ENCODE measurements at places on chromosomes 16 and 17.

- DNase-seq = no peak
Observed at GRCh38 chr17:63498626-63499195, 21.9 kb downstream of the ACE start.

GRCh38 chr17:74754832-74755231, 6.4 kb downstream of the NHERF1 start:
- no peak for DNase-seq

DNA sequence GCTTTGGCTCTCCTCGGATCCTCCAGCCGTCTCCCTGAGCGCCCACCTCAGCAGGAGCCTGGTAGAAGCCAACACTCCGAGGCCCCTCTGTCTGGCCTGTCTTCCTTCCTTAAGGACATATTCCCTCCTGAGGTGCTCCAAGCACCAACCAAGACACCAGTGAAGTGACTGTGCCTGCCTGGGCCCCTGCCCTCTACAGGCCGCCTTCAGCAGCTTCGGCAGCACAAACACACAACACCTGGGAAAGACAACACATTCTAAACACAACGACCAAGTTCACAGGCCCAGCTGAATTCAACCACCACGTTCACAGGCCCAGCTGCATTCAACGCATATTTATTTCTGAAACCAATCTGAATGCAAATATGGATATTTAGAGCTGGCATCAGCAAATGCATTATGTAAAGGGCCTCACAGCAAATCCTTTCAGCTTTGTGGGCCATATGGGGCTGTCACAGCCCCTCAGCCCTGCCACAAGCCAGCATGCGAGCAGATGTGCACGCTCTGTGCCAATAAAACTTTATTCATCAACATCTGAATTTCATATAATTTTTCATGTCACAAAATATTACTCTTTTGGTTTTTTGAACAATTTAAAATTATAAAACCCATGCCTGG, 12.2 kb downstream of the GALNS start:
- DNase-seq = no peak

DNA sequence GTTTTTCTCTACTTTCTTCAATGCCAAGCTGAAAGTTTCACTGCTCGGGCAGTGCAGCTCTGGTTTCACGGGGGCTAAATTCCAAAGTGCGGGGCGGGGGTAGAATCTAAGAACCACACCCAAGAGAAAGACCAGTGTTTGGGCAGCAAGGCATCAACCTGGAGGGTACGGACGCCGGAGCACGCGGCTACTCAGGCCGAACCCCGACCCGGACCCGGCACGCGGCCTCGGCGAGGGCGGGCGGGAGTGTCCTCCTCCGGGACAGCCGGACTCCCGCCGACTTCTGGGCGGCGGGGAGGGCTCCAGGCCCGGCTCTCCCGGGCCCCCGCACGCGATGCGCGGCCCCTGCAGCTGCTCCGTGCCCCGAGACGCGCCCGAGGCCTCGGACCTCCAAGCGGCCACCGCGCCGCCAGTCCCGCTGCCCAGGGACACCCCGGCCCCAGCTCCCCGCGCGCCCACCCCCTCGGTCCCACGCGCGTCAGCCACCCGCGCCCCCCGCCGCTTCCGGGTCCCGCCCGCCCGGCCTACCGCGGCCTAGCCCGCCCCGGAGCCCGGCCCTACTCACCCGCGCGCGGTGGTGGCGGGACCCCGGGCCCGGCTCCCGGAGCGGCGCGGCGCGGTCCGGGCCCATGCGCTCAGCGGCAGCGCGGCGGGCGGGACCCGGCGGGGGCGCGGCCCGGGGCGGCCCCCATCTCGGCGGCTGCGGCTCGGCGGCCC, 561 bp downstream of the AXIN1 start:
- DNase-seq = no peak

- peak; percentile 65 for DNase-seq
Observed at GRCh38 chr17:39863918-39864746, at the start of gene IKZF3. Gene IKZF3 (minus strand): TSS chr17:39864312. CDS start chr17:39864126, 186 bp downstream.

DNA sequence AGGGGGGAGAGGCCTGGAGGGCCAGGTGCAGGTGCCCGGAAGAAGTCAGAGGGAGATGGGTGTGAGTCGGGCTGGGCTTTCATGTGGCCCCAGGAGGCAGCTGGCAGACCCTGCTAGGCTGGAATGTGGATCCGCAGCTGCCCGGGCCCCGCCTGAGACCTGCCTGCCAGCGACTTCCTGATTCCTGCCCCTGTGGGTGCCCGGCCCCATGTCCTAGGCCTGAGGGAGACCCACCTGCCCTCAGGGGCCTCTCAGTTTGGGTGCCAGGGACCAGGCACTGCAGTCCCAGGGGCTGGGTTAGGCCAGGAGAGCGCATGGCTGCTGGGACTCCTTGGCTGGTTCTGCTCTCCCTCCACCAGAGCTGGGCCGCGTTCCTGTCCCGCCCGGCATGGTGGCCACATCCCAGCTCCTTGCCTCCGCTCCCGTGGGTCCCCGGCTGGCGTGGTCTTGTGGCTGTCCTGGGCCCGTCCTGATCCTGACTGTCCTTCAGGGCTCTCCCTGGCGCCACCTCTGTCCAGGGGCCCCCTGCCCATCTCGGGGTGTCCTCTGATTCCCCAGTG, 22.1 kb upstream of the SPNS2 start:
- DNase-seq = no peak

GRCh38 chr16:53597776-53598175, 94.8 kb upstream of the AKTIP start:
- no peak for DNase-seq

- no peak for DNase-seq
Observed at GRCh38 chr16:3509470-3509928, 8.7 kb downstream of the CLUAP1 start.

DNA sequence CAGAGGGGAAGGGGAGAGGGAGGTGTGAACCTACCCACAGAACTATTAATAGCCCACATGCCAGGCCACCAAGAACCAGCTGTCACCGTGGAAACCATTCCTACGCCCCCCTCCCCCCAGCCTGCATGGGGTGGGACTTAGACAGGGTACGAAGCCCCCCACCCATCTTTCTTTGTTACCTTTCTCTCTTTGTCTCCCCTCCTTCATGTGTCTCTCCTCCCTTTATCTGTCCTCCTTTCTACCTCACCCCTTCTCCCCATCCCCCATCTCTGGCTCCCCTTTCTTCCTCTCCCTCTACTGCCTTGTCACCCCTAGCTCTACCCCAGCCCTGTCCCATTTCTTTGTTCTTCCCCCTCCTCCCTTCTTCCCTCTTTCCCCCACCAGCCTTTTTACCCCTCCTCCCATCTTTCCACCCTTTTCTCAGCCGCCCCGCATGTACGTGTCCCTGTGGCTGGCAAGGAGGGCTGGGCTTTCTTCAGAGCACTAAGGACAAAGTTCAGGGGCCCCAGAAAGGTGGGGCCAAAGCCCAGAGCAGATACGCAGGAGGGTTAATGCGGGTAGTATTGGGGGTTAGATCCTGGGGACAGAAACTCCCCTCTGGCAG, 8.0 kb downstream of the THRA start:
- DNase-seq = no peak
